Left cardiac atrium (tissue), 4 donors: ENCODE measurements at places on chromosomes 2 and 18.

- DNase-seq = no peak
Measured at GRCh38 chr2:230774348-230774951, 61.8 kb downstream of the CAB39 start.

GRCh38 chr2:240467149-240467642 lies 31.7 kb downstream of the GPC1 start:
- DNase-seq = peak; percentile 14

DNA sequence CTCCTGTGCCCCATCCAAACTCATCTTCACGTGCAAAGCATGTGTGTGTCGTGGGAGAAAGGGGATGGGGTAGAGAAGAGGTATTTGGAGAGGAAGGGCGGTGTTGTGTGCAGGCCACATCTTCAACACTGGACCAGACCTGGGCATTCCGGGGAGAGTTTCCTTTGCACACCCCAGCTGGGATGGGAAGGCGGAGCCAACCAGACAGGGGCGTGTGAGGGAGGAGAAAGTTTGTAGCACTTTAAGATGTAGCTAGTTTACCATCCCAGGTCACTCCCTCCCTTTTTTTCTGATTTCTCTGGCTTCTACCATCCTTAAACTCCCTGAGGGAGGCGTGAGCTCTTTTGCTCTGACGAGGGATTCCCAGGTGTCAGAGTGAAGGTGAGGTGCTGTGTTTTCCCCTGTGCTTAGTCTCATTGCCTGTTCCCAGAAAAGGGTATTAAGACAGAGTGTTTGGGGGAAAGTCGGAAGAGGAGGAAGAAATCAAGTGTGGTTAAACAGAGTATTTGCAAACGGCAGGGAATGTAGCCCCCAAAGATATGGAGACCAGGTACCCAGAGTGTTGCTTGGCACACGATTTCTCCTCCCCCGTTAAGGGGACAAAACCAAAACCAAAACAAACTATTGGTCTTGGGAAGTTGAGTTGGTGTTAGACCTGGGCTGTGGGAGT lies 1.6 kb downstream of the SETBP1 start:
- peak; percentile 27 for DNase-seq

- DNase-seq = no peak
Measured at GRCh38 chr2:203797712-203798111, 69.9 kb upstream of the CTLA4 start.

DNA sequence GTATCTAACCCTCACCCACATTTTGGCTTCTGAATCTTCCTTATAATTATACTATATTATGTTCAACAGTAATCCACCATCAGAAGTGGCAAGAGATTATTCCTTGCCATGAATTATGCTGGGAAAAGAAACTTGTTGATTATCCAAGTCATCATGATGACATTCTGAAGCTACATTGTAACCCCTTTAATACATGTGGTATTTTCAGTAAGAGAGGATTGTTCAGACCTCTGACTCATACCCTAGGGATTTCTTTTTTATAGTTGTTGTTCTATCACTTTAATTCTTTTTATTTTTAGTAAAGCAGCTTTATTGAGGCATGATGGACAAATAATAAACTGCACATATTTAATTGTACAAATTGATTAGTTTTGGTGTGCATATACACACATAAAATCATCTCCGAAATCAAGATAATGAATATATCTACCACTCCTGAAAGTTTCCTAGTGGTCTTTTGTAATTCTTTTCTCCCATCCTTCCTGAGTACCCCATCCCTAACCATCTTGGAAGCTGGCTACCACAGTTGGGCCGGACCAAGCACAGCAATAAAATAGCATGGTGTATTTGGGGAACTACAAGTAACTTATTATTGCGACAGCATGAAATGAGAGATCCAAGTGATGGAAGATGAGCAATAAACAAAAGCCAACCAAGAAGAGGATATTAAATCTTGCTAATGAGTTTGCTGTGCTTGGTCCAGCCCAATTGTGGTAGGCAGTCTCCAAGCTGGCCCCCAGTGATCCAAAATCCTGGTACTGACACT lies 159.9 kb downstream of the BARD1 start:
- DNase-seq = no peak

DNA sequence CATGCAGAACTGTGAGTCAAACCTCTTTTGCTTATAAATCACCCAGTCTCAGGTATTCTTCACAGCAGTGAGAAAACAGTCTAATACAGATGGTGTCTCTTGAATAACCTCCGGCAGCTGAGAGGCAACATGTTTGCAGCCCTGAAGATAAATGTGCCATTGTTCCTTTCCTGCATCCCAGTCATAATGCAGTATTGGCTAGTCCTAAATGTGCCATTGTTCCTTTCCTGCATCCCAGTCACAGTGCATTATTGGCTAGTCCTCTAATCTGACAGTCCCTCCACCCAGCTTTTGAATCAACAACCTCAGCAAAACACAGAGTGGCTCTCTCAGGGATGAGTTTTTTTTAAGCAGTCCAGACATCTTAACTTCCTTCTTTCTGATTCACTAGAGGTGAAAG lies 550.7 kb downstream of the RIT2 start:
- DNase-seq = no peak

- no peak for DNase-seq
Measured at GRCh38 chr2:73101626-73102256, 11.0 kb downstream of the RAB11FIP5 start.

GRCh38 chr2:113183703-113184102 lies 9.9 kb downstream of the PSD4 start:
- no peak for DNase-seq

- no peak for DNase-seq
Measured at GRCh38 chr2:241282555-241282954, 32.9 kb downstream of the HDLBP start.

GRCh38 chr2:97905294-97905693 lies 90.5 kb downstream of the TMEM131 start:
- DNase-seq = no peak

DNA sequence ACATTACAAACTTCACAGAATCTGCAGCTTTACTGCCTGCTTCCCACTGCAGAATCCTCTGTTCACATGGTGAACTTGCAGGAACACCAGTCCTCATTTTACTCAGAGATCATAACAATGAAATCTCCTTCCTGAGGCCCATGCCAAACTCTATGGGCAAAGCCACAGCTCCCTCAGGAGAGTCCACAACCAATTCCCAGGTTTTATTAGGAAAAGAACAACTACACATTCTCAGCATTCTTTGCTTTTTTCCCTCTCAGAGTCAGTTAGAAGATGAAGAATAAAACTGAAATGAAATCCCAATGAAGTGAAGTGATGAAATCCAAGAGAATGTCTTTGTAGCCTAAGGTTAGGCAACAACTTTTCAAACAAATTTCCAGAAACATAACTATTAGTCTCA lies 233.7 kb downstream of the DSEL start:
- DNase-seq = no peak

GRCh38 chr2:85796341-85797262 lies 42.8 kb downstream of the ATOH8 start:
- DNase-seq = peak; percentile 76

- no peak for DNase-seq
Measured at GRCh38 chr2:194822097-194822496, 834.9 kb upstream of the SLC39A10 start.

DNA sequence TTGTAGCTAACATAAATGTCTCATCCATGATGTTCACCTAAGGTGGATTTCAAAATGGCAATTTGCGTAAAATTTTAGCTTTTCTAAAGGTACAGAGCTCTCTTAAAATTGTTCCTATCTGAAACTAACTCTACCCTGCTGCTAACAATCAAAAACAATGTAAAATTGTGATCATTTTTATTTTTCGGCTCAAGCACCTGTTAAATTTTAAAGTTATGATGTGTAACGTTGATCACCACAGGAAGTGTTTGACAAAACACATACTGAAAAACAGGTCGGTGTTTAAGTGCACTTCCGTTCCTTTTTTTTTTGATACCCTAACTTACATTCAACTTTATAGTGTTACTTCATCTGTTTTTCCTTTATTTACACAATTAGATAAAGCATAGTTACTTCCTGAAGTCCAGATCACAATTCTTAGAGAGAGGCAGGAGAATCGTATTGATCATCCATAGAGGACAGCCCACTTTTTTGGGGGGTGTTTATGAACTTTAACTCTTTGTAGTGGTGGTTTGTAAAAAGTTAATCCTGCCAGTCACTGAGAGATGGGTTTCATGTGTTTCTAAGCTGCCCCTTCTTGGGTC lies 6.0 kb upstream of the NCK2 start:
- DNase-seq = no peak

GRCh38 chr2:1082456-1083205 lies 132.0 kb downstream of the SNTG2 start:
- DNase-seq = peak; percentile 34

GRCh38 chr2:150417278-150417677 lies 70.2 kb downstream of the RND3 start:
- no peak for DNase-seq

GRCh38 chr18:63440881-63441280 lies 18.6 kb upstream of the VPS4B start:
- DNase-seq = no peak

DNA sequence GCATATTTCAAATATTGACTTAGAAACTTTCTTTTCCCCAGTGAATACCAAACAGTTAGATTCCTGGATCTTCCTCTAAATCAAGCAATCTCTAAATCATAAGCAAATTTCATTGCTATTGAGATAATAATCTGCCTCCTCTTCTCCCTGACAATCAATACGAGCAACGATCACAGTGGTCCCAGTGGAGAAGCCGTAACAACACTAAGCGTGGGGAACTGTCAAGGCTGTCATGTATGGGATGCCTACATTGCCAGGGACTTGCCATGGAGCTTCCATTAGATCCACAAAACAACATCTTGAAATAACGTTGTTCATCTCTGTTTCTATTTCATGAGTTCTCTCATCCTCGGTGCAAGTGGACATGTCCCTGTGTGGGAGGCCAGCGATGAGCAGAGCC lies 61.3 kb downstream of the SNTG2 start:
- no peak for DNase-seq

- DNase-seq = no peak
Measured at GRCh38 chr2:47033102-47033880, 117.7 kb upstream of the MCFD2 start.

DNA sequence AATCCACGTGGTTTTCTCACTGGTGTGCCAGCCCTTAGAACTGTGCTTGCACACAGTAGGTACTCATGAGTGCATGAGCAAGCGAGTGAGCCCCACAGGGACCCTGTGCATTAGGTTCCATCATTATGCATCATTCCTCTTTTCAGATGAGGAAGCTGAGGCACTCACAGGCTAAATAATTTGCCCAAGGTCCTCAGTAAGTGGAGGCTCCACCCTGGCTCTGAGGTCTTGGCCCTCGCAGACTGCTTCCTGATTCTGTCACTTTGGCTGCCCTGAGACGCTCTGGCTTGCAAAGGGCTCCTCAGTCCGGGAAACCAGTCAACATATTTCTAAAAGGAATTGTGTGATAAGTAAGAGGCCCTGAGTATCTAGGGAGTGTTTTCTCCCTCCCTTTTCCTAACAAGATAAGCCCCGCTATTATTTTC lies 71.7 kb downstream of the IL1R2 start:
- DNase-seq = peak; percentile 88

DNA sequence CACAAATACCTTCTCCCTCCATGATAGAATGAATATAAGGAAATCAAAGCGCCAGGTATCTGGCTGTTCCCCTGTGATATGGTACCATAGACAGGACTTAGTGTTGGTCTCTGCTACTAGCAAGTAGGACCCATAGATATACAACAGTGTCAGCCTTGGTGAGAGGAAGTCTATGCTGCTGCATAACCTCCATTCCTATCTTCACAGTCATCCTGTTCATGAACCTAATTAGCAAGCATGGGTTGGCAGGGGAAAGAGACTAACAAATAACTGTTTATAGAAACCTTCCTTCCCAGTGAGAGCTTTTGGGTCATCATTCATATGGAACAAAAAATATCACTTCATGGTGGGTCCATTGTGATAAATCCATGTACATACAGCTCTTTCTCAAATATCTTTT lies 188.9 kb upstream of the FAM98A start:
- DNase-seq = no peak
